ENCODE measurements at places on chromosomes 6 and 20.
A peak's percentile ranks its signal among the peaks of the same experiment; 100 is the strongest.

DNA sequence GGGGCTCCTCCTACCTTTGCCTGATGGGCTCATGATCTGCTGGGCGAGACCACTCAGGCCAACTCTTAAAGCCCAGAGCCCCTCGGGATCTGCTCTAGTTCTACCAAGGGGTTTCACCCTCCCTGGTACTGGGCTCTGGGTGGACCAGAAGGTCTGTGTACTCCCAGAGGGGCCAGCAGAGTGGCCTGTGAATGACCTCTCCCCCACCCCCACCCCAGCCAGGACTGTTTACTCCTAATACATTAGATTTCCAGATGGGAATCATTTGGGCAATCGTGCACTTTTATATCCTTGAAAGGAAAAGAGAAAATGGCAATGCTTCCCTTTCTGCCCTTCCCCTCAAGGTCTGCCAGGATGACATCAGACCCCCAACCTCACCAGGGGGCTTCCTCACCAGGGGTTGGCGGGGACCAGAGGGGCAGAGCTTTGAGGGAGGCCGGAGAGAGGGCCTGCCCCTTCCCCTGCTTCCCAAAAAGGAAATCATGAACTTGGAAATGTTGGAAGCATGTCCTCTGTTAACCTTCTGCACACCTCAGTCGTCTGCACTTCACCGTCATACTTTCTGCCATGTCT, 37.1 kb upstream of the PMEPA1 start:
- DNase-seq = no peak

DNA sequence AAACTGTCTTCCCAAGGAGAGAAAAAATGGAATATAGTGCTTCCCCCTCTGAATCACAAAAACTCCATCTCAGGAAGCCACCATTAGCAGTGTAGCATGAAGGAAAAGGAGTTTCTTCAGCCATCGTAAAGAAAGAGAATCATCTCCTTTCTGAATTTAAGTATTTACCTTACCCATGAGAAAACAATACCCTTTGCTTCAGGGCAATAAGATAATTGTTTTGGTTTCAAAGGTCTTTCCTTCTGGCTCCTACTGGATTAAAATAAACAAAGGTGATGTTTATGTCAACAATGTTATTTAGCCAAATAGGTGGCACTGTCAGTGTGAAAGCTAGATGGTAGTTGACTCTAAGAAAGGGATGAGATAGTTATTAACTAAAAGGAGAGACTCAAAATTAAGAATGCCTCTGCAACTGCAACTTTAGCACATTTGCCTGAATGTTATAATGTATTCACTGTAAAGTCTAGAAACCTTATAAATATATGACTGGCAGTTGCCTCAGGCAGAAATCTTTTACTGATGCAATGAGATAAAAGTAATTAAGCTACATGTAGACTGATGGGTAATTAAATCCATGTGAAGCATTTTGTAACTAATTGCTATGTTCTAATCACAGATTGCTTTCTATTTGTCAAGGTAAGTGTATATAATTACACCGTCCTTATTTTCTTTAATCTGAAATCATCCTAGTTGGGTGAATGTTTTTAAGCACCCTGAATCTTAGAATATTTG, 399.0 kb downstream of the CDKAL1 start:
- DNase-seq = no peak

DNA sequence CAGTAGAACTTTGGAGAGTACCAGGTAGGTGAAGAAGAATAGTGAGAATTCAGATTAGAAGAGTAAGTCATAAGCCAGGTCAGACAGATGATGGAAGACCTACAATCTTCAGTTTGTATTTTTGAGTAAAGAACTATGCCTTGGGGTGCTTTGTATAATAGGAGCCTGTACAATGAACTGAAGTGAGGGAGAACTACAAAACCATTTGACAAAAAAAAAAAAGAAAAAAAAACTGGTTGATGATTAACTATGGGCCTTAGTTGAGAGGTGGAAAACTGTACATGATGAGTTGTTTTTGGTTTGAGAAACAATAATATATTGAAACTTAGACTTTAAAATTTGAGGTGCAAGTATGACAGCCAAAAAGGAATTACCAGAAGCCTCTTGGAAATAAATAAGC, 25.7 kb downstream of the VTA1 start:
- DNase-seq = no peak

- DNase-seq = no peak
Measured at GRCh38 chr20:44211177-44212039, 837 bp upstream of the OSER1 start.

DNA sequence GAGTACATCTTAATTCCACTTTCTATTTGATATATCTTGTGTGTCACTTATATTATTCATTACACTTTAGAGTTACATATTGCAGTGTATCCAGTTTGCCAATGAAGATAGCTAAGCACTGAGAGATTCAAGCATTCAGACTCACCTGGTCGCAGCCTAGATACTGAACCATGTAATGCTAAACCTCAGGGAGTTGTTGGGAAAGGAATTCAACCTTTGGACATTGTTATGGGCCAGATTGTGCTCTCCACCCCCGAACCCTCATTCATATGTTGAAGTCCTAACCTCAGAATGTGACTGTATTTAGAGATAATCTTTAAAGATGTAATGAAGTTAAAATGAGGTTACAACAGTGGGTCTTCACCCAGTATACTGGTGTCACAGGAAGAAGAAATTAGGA, 13.8 kb upstream of the KIF16B start:
- DNase-seq = no peak

- DNase-seq = no peak
Measured at GRCh38 chr6:17679726-17680125, 27.0 kb downstream of the NUP153 start.

DNA sequence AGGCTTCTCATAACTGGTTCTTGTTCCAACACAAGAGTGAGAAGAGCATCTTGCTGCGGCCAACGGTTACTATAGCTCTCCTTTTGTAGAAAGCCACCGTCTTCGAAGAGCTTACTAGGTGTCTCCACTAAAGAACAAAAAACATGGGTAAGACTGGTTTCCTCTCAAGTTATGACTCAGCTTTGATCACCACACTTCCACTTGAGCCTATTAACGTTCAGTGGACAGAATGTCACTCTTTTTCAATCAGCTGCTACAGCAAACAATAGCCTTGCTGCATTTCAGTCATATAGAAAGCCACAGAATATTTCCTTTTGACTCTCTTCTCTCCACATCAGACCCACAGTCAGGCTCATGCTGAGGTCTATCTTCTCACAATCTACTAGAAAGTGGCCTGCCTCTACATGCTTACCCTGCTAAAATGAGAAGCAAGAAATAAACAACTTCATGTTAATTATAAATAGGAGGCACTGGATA, 243.5 kb upstream of the PREP start:
- DNase-seq = peak; percentile 35

DNA sequence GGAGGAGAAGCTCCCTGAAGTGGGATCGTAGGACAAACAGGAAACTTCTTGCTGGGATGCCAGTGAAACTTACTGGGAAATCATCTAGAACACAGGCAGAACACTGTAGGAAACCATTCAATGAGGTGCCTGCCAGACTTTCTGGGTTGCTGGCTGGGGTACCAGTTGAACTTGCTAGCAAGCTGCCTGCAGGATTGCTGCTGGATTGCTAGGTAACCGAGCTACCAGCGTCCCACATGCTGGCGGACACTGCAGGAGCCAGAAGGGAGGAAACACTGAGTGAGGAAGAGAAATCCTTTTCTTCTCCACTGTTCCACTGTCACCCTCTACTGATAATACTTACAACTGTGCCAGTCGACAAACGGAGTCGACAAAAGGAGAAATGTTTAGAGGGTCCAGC, 91.3 kb upstream of the SLC35B3 start:
- DNase-seq = no peak

DNA sequence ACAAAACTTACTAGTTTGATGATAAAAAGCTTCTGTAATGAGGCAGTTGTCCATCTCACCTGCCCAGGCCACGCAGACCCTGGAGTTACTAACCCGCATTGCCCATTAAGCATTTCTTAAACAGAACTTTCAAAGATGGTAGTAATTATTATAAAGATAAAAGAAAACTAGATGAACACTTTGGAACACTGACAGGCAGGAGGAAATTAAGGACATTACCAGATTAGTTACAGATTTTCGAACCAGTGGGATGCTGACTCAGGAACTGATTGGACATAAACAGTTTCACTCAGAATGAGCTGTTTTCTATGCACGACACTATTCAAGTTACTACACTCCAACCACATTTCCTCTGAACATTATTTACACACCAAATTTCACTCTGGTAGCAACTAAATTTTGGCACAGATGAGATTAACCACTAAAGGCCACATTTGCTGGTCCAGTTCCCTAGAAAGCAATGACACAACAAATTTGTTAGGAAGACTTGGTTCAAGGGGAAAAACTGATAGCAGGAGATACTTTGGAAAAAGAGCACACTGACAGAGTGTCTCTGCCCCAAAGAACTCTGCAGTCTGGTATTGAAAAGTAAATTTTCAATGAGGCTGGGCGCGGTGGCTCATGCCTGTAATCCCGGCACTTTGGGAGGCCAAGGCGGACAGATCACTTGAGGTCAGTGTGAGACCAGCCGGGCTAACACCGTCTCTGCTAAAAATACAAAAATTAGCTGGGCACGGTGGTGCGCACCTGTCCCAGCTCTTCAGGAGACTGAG, 3.0 kb downstream of the ROMO1 start:
- DNase-seq = no peak

Data from activated naive CD4-positive, alpha-beta T cell treated with anti-CD3 and anti-CD28 coated beads, Interleukin-2, amount 50 U/mL, for 72 hours (primary cell).